ENCODE measurements at places on chromosomes 6 and 20.
A peak's percentile ranks its signal among the peaks of the same experiment; 100 is the strongest.

DNA sequence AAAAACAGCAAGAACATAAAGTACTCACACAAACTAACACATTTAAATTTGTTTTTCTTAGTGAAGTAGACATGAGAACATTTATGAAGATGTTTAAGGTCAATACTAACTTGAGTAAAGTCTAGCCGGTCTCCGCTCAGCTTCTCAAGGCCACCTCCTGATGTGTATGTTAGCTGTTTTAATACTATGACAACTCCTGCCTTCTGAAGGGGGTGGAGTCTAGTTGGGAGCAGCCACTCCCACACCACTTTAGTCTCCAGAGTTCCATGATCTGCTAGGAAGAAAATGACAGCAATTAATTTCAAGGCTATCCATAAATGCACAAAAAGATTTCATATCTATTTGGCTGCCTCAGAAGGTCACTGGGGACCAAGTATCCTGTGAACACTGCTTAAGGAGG is at the start of gene GSTA3:
TSS of gene GSTA3 (minus strand) at position 168 of the 400 bp plus-strand sequence. CDS start 3,864 bp downstream, outside the sequence.
- no peak for DNase-seq

DNA sequence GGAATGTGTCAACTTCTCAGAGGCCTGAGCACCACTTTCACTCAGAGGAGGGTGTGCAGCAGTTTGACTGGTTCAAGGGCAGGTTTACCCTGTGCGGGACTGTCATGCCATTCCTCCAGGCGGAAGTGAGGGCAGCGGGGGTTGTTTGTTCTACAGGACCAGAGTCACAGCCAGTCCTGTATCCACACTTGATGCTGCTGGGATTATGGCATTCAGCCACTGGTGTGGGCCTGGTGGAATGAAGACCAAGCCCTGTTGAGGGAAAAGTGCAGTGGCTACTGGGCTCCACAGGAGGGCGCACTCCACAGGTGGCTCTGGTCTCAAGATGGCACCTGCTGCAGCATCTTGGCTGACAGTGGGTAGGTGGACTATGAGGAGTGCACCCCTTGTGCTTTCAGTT is 14.8 kb downstream of the SEMG2 start:
- no peak for DNase-seq

DNA sequence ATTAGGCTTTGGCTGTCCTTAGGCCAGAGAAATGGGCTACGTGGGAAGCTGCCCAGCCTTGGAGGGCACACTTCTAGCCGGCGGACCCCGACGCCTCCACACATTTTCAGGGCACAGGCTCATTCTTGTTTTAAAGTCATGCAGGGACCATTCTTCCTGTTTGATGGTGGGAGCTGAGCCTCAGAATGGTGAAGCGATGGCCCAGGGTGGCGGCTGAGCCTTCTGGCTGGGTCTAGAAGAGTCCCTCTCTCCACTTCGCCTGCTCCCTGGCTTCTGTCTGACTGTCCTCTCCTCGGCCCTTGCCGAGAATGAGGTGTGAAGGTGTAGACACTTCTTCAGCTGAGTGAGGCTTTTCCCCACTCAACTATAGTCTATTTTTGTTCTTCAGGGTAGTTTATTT is 114.4 kb downstream of the SULF2 start:
- DNase-seq: no peak

GRCh38 chr6:41706876-41707564 is 28.4 kb downstream of the TFEB start:
- DNase-seq: no peak

GRCh38 chr6:44177691-44178423 is 19.2 kb downstream of the CAPN11 start:
- peak; percentile 47 for DNase-seq

DNA sequence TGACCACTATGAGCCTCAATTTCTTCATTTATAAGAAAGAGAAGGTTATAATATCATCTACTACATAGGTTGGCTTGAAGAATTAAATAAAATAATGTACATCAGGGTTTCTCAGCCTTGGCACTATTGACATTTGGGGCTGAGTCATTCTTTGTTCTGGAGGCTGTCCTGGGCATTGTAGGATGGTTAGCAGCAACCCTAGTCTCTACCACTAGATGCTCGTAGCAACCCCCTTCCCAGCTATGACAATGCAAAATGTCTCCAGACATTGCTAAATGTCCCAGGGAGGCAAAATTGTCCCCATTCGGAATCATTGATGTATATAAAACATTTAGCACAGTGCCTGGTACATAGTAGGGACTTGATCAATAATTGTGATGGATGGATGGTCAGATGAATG is 152.1 kb downstream of the KHDC1L start:
- peak; percentile 63 for DNase-seq

DNA sequence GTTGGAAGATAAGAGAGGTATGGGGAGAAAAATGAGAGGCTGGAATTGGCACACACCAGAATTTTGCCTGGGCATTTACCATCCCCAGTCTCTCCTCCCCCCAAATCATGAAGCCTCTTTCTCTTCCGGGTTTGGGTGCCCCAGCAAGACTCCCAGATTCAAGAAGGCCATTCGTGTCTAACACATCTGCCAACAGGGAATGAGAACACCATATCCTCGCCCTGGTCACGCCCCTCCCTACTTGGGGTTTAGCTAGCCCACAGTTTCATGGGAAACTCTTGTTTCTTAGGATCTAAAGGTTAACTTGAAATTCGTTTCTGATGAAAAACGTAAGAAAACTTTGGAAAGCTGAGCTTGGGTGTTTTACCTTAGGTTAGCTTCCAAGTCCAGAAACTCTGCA is 105.5 kb upstream of the TMEM170B start:
- DNase-seq: no peak

DNA sequence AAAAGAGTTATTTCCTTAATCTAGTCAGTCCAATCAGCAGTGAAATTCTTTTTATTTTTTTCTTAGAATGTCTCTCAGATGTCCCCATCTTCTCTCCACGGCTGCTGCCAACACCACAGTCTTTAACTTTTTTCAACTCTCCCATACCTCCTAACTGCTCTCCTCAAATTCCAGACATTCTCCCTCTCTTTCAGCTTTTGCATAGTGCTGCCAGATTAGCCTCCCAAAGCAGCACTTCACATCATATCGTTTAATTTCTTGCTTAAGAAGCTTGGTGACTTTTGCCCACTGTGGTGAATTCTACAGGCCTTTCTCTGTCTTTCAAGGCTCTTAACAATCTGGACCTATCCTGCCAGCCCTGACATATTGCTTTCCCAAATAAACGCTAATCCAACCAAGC is 233.4 kb downstream of the UST start:
- no peak for DNase-seq

GRCh38 chr6:128558924-128559323 is 38.5 kb upstream of the PTPRK start:
- DNase-seq: no peak

DNA sequence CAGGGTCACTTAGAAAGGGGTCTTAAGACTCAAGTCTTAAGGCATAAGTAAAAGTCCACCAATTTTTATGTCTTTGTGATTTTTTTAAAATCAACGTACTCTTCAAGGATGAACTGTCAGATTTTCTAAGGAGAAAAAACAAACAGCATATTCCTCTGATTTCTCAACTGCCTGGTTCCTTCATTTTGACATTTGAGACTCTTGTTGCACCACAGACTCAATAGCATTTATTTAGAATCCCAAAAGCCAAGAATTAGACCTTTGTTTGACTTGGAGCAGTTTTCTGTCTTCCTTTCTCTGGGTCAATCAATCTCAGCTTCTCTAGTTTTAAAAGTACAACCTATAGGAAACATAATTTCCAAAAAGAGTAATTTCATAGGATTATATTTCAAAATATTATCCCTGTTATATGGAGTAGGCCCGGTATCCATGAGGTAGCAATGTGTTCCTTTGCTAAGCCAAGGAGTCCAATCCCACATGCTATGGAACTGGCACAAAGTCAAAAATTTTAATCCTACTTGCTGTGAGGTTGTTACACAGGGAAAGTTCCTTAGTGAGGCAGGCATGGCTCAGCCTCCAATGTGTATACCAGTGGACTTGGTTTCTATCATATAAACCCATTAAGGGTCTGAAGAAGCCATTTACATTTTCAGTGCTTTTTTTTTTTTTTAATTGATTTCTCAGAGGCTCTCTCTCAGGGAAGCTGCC is 405.7 kb downstream of the KIF16B start:
- DNase-seq: no peak

GRCh38 chr6:35970181-35970580 is 49.3 kb upstream of the SRPK1 start:
- no peak for DNase-seq

DNA sequence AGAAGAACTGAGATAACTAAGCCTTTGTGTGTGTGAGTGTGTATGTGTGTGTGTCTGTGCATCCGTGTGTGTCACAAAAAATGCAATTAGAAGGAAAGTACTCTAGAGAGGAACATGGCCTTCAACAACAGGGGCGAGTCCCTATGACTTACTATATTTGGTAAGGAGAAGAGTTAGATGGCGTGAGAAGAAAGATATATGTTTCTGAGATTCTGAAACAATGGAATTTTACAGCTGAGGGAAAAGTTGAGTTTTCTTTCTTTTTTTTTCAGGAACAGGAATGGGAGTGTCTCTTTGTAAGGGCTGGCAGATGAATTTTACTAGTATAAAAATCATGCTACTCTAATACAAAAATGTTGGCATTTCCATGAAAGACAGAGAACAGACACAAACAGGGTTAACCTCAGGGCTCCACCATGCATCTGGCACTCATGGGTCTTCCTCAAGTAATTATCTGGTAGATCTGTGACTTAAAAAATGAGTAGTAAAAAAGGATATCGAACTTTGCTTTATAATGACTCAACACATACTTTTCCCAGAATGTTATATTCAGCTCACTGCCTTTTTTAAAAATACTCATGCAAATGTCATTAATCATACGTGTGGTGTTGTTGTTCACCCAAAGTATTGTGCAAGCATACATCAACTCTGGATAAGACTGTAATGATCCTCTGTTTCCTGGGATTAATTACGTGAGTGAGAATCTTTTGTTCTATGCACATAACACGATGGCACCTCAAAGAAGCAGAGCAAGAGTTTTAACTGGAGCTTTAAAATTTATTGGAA is 12.8 kb upstream of the SASH1 start:
- DNase-seq: no peak

DNA sequence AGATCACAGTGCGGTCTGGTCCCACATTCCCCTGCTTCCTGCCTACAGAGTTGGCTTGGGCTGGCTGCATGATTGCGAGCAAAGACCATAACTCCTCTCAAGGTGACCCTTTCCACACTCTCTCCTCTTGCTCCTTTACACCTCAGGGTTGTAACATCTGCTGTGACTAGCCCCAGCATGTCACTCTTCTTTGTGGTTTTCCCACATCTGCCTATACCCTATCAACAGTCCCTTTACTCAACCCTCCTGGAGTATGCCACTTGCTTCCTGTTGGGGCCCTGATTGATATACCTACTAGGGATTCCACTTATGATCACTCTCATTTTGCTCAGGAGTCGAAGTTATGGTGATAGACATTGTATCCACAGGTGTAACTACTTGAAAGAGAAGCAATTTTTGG is 58.9 kb upstream of the SGK1 start:
- no peak for DNase-seq

GRCh38 chr6:107491760-107492660 is 2.1 kb downstream of the SOBP start:
- DNase-seq: no peak

DNA sequence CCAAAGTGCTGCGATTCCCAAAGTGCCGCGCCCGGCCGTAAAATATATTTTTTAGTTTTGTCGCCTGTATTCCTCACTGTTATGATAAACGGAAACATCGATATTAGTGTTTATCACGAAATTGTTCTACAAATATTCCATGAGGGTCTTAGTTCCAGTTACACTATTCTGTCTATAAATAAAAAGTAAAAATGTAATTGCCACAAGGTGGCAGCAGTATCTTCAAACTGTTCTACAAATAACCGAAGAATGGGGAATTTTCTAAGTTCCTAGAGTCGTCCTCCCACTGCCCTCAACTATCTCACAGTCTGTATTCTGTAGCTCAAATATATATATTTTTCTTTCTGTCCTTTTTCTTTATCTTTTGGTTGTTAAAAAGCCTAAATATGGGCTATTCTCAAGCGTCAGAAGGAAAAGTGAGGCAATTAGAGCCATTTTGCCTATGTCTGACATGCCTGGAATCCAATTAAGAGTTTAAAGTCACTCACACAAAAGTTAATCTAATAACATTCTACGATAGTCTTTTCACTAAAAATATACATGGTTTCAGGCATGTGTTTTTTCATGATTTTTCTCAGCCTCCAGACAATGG is 14.2 kb upstream of the FAM162B start:
- DNase-seq: peak; percentile 10

DNA sequence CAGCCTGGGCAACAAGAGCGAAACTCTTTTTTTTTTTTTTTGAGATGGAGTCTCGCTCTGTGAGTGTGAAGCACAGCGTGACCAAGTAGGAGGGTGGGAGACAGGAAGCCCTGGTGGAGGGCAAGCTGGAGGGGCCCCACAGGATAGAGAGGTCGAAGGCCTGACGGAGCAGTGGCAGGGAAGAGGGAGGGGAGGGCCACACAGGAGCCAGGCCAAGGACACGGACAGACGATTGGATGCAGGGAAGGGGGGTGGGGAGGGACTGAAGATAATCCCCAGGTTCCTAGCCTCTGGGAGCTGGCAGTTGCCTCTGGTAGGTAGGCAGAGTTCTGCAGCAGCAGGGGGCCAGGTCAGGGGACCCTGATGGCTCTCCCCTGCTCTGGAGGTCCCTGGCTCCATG is 10.8 kb upstream of the GUCA1A start:
- DNase-seq: no peak

DNA sequence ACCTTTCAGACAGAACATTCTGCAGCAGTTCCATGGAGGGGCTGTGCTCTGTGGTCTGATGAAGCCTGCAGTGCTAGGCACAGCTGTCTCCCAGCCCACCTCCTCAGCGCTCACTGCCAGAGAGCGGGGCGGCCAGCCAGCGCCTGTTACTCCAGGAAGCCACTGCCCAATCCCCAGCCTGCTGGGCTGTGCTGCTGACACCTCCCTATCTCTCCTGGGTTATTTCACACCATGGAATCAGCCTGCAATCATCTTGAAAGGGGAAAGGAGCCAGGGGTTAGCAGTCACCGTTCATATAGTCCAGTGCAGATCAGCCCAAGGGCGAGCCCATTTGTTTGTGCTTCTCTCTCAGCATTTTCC is 46.3 kb upstream of the NHSL1 start:
- DNase-seq: no peak

DNA sequence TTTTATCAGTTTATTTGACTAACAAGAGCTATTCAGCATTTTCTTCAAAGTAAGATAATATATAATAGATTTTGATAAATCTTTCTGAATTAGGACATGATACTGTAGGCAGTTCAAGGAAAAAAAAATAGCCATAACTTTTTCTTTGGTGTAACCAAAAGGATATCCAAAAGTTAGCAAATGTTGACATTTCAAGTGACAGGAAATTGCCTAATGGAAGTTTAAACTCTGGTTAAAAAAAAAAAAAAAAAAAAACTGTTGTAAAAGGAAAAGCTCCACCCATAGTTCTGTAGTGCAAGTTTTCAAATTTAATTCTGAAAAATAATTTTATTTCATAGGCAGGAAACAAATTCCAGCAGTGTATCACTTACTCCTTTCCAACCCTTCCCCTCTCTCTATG is 18.8 kb downstream of the HEBP2 start:
- DNase-seq: no peak
